Parietal lobe (tissue), 2 donors: ENCODE measurements at places on chromosomes 6 and 20. TPM values are rescaled to one million over a fixed set of nuclear protein-coding genes. Genes with fewer than 3 reads are reported as not detected.

PAK5 gene
- 67.0 TPM for total RNA-seq

FOXF2 gene
- total RNA-seq, result 2.5 TPM

TMEM30A gene
- total RNA-seq, result 114 TPM

TFAP2C gene
- 6.9 TPM for total RNA-seq

KCNK17 gene
- not detected for total RNA-seq

RBM39 gene
- total RNA-seq, result 583 TPM

HLA-C gene
- total RNA-seq, result 24.1 TPM

MOCS3 gene
- total RNA-seq, result 8.5 TPM

RCAN2 gene
- total RNA-seq, result 7.5 TPM

FAM184A gene
- 44.8 TPM for total RNA-seq

OGFRL1 gene
- total RNA-seq, result 24.1 TPM

WASF1 gene
- 144 TPM for total RNA-seq

SDCBP2 gene
- total RNA-seq, result 2.8 TPM

COX4I2 gene
- not detected for total RNA-seq

TDP2 gene
- total RNA-seq, result 36.0 TPM

PACSIN1 gene
- total RNA-seq, result 4.1 TPM

VNN1 gene
- total RNA-seq, result not detected

HLA-DOB gene
- total RNA-seq, result not detected

NPBWR2 gene
- not detected for total RNA-seq

MRPS26 gene
- total RNA-seq, result 27.5 TPM

CUL7 gene
- 17.2 TPM for total RNA-seq

CDH26 gene
- 2.2 TPM for total RNA-seq

PLCB1 gene
- 115 TPM for total RNA-seq

PDE10A gene
- total RNA-seq, result 92.0 TPM

MAP7 gene
- 9.4 TPM for total RNA-seq

NELFE gene
- total RNA-seq, result 46.6 TPM

SLC32A1 gene
- total RNA-seq, result 7.2 TPM

BMP5 gene
- total RNA-seq, result 0.94 TPM

KHDRBS2 gene
- 98.6 TPM for total RNA-seq

LAMA2 gene
- total RNA-seq, result 7.2 TPM

FAM209A gene
- not detected for total RNA-seq

CAP2 gene
- total RNA-seq, result 43.2 TPM
